ENCODE measurements at places on chromosomes 4 and X.

GRCh38 chr4:113394730-113395530 is 345.5 kb downstream of the ANK2 start:
- peak; percentile 6 for DNase-seq

GRCh38 chrX:80016182-80016581 is 1.6 kb downstream of the TBX22 start:
- DNase-seq, result no peak

- no peak for DNase-seq
Observed at GRCh38 chr4:133839326-133839725, 362.3 kb downstream of the PABPC4L start.

DNA sequence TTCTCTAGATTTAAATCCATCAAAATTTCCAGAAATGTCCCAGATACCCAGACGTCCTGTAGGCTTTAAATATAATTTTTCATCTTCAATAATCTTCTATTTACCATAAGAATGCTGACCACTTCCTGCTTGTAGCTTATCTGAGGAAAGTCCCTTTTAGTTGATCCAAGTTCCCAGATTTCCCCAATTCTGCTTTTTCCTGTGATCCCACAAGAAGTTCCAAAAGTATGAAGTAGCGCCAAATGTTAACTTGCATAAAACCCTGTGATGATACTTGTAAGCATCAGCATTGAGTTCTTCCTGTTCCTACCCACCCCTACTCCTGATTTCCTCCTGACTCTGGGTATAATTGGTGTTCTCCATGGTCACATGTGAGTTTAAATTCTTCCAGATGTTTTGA is 10.6 kb upstream of the TLR8 start:
- DNase-seq, result no peak

DNA sequence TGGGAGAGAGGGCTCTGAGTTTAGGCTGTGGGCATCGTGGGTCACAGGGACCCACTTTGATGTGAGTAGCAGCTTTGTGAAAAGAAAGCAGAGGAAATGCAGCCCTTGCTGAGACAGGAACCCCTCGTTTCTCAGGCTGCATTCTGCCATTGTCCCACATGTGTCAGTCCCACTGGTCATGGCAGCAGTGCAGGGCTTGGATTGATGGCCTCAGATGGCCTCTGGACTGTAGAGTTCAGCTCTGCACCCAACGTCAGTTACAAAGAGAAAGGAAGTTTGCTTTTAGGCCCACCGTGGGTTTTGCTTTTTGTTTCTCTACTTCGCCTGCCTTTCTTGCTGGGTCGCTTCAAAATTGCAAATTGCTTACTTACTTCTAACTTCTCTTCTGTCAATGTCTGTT is 248.3 kb upstream of the KLF3 start:
- DNase-seq, result no peak

GRCh38 chr4:83556816-83557215 is 20.9 kb downstream of the GPAT3 start:
- DNase-seq, result no peak

DNA sequence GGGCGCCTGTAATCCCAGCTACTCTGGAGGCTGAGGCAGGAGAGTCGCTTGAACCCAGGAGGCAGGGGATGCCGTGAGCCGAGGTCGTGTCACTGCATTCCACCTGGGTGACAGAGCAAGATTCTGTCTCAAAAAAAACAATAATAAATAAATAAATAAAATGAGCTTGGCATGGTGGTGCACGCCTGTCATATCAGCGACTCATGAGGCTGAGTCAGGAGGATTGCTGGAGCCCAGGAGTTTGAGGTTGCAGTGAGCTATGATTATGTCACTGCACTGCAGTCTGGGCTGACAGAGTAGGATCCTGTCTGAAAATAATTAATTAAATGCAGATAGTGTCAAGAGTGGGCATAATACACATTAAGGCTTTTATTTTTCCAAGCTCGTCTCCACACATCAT is 77.5 kb downstream of the DHRSX start:
- DNase-seq, result no peak

Data from activated T-cell treated with anti-CD3 and anti-CD28 coated beads for 48 hours (primary cell).